CD4-positive, alpha-beta T cell treated with Interleukin-4 for 1 hour (primary cell): ENCODE measurements at places on chromosomes 12 and 14.

GRCh38 chr14:28831126-28831525 lies 64.5 kb downstream of the FOXG1 start:
- DNase-seq = no peak

DNA sequence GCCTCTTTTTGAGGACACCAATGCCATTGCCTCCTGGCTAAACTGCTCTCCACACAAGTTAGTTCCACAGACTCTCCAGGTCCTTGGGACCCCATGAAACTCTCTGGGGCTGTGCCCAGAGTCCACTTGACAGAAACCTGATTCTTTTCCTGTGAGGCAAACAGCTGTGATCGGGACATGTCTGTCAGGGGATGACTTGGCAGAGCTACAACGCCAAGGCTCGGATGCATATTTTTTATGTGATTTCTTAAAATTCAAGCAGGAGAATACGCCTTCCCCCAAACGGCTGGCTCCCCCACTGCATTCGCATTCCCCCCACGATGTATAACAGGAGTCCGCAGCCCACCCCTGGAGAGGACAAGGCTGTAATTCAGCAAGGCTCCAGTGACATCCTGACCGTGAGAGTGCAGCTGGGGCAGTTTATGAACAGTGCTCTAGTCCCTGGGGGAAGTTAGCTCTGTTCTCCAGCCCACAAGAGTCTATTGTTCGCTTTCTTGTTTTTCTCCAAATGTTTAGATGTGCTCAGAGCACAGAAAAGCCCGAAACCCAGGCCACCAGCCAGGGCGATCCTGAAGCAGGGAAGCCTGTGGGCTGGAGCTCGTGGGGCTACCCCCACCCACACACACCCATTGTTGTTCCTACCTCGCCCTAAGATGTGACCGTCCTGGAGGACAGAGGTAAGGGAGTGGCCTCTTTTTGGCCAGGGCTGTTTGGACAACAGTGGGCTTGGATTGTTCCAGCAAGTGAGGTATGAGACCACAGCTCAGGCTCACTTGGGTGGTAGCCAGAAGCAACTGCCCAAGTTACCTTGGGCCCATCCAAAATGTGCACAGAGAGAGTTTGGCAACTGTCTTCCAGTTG lies 159.5 kb downstream of the ZFP36L1 start:
- DNase-seq = no peak

- DNase-seq = peak; percentile 56
These were observed 1.0 kb downstream of the ATXN7L3B start for GRCh38 chr12:74538491-74539258.

DNA sequence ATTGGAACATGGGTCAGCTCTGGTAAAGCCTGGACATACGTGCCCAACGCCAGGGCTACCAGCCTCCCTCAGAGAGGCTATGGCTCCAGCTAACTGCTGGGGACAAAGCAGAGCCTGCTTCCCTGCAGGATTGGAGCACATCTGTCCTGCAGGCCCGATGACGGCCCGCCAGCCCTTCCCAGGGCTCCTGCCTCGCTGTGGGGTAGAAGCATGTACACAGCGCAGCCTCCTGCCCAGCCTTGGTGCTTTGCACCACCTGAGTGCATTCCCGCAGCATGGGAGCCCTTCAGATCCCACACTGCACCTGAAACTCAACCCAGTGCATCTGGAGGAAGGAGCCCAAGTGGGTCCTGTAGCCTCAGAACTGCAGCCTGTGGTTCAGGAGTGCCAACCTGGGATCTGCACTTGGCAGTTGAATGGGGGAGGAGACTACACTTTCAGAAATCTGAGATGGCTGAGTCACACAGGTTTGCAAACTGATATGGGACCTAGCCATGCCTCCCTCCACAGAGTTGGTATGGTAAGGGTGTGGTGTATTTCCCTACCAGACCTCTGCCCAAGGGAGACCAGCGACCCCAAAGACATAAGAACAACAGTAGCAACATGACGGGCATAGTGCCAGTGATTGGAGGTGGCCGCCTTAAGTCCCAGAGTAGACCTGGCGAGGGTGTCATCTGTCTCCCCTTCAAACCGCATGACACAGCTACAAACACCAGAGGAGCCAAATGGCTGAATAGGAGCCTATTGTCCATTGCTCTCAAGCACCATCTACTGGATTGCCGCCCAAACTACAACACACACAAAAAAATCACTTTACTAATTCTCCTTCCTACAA lies 273.9 kb upstream of the MIS18BP1 start:
- DNase-seq = no peak

DNA sequence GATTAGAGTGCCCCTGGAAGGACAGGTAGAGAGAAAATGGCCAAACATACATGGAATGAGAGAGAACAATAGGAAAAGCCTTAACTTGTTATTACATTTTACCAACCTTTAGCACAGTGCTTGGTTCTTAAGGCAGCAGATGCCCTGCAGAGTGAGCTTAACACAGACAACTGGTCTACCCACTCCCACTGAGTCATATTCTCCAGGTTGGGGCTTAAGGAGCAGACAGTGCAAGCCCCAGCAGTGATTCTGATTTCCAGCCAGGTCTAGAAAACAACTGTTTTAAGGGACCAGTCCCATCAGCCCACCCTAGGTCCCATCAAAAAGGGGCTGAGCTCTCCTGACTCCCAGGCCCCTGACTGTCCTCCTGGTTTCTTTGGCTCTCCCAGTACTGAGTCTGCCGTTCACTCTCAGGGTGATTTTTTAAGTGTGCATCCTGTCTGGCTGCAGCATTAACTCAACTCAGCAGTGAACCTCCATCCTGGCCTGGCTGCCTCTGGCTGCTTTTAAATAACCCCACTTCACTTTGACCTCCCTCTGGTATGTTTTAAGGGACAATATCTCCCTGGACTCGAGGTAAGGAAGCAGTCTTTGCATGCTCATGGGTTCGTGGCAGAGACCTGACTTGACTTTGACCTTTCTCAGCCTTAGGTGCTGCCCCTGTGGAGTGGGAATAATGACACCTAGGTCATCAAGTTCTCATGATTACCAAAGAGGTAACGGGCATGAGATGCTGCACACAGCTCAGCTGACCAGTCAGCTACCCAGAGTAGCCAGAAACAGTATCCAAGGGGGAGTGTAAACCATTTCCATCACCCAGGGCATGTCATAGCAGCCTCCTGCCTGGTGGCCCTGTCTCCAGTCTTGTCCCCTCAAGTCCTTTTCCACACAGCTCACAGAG lies 210.7 kb upstream of the PWP1 start:
- DNase-seq = no peak

- no peak for DNase-seq
These were observed 9.7 kb upstream of the CMKLR1 start for GRCh38 chr12:108348842-108349241.

GRCh38 chr14:45891417-45892080 lies 638.5 kb upstream of the MIS18BP1 start:
- DNase-seq = no peak

DNA sequence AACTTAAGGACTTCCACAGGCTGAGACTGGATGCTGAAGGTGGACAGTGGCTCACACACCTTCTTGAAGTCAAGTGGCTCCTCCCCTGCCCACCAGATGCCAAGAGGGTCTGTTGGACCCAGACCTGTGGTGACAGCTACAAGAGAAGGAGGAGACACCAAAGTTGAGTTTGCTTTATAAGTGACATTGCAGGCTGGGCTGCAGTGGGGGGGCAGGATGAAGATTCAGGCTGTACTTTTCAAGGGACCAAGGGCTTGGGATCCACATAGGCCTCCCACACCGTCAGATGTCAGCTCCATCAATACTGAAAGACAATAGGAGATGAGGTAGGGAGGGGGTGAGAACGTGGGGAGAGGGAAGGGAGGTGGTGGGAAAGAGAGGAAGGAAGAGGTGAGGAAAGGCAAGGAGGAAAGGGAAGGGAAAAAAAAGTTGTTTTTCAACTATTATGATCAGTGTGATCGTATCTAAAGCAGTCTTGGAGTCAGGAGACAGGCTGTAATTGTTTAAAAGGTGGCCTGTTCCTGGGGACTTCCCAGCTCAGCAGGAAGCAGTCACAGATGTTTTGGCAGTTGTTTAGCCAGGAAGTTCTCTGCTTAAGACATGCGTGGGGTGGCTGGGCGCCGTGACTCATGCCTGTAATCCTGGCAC lies 84.1 kb upstream of the RESF1 start:
- peak; percentile 90 for DNase-seq
